ENCODE measurements at places on chromosomes 5 and 9. TPM values are rescaled to one million over a fixed set of nuclear protein-coding genes. Genes with fewer than 3 reads are reported as not detected.

CCL21 gene
- not detected for total RNA-seq

DNA sequence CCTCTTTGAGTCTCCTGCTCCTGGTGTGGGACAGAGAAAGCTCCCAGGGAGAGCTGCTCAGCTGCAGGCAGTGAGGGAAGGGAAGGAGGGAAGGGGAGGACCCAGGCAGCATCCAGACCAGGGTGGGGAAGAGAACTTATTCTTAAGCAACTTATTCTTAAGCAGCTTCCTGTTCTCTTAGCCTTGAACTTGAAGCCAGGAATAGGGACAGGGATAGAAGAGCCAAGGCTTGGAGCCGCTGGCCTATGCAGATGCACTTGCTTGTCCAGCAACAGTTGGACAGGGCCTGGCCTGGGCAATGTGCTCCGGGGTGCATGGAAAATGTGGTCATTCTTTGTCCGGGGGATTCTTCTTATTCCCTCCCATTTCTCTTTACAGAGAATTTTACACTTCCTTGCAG, 31.4 kb upstream of the SPTLC1 start:
- H3K27ac ChIP-seq, result no peak overlapping the region
- no peak for DNase-seq
- H3K27me3 ChIP-seq, result peaks cover 48% of the 10 kb centered on the region
- H3K36me3 ChIP-seq, result no peaks in the 10 kb centered on the region
- H3K4me3 ChIP-seq, result no peak overlapping the region

DNA sequence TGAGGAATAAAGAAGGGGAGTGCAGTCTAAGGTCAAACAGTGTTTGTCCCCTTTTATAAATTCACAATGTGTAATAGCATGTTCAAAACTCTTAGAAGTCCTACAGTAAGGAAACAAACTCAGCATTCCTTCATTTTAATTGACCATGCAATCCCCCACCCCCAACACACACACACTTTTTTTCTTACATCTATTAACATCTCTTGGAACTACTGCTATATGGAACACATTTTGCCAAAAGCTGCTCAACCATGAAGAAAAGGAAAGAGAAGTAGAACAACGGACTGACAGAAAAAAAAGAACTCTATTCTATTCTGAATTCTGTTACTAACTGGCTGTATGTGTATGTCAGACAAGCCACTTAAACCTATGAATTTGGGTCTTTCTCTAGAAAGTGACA, 2.8 kb upstream of the CTNNAL1 start:
- peaks cover 5% of the 10 kb centered on the region for H3K36me3 ChIP-seq
- H3K27me3 ChIP-seq, result no peaks in the 10 kb centered on the region
- H3K4me1 ChIP-seq, result peaks cover 23% of the 10 kb centered on the region
- H3K27ac ChIP-seq, result no peak overlapping the region
- H3K4me3 ChIP-seq, result no peak overlapping the region

DNA sequence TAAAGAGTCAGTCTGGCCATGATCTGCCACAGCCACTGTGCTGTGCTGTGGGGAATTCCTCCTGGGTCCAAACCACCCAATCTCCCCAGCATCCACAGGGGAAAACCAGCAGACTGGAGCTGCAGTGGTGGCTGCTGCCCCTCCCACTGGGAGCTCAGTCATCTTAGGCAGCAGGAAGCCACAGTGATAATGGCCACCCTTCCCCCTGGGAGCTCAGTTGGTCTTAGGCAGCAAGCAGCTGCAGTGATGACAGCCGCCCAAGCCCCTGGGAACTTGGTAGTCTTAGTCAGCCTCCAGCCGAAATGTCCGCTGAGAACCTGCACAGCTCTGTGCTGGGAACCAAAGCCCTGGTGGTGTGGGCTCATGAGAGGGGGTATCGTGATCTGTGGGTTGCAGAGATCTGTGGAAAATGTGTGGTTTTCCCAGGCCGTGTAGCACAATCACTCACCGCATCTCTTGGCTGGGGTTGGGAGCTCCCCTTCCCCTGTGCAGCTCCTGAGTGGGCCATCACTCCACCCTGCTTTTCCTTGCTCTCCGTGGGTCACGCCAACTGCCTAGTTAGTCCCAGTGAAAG, 38.4 kb upstream of the SMIM15 start:
- H3K27ac ChIP-seq, result no peak overlapping the region
- no peak overlapping the region for H3K4me3 ChIP-seq
- H3K36me3 ChIP-seq, result peaks cover 21% of the 10 kb centered on the region
- peaks cover 55% of the 10 kb centered on the region for H3K27me3 ChIP-seq
- no peak for DNase-seq

NSA2 gene
- 62.4 TPM for total RNA-seq

MSMP gene
- not detected for total RNA-seq

- no peak overlapping the region for H3K4me3 ChIP-seq
- no peaks in the 10 kb centered on the region for H3K36me3 ChIP-seq
- H3K4me1 ChIP-seq, result no peaks in the 10 kb centered on the region
- peaks cover 14% of the 10 kb centered on the region for H3K27me3 ChIP-seq
These were observed 69.0 kb upstream of the GGTA1 start for GRCh38 chr9:121568343-121569265.

DNA sequence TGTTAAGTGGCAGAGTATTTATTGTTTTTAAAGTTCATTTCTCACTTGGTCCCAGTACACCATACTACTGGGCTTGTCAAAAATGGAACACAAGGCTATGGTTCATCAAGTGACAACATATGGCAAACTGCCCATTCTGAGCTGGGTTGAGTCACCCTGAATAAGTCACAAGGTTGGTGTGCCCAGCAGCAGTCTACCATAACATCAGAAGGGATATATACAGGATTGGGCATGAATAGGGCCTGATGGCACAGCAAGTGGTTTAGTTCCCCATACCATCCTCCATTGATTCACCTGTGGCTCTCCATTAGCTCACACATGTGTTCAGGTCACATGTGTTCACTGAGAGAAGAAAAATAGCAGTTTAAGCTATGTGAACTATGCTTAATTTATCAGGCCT, 249.8 kb upstream of the PRDM9 start:
- no peaks in the 10 kb centered on the region for H3K36me3 ChIP-seq
- H3K27ac ChIP-seq, result no peak overlapping the region
- H3K27me3 ChIP-seq, result no peaks in the 10 kb centered on the region

- no peak for DNase-seq
- no peaks in the 10 kb centered on the region for H3K36me3 ChIP-seq
- H3K4me1 ChIP-seq, result no peaks in the 10 kb centered on the region
- no peak overlapping the region for H3K27ac ChIP-seq
- no peak overlapping the region for H3K4me3 ChIP-seq
These were observed 47.5 kb upstream of the PPARGC1B start for GRCh38 chr5:149682532-149683075.

- H3K27me3 ChIP-seq, result no peaks in the 10 kb centered on the region
- H3K4me3 ChIP-seq, result no peak overlapping the region
- no peak for DNase-seq
- no peak overlapping the region for H3K27ac ChIP-seq
- no peaks in the 10 kb centered on the region for H3K36me3 ChIP-seq
These were observed 65.0 kb downstream of the PKD2L2 start for GRCh38 chr5:137954131-137954879.

DNA sequence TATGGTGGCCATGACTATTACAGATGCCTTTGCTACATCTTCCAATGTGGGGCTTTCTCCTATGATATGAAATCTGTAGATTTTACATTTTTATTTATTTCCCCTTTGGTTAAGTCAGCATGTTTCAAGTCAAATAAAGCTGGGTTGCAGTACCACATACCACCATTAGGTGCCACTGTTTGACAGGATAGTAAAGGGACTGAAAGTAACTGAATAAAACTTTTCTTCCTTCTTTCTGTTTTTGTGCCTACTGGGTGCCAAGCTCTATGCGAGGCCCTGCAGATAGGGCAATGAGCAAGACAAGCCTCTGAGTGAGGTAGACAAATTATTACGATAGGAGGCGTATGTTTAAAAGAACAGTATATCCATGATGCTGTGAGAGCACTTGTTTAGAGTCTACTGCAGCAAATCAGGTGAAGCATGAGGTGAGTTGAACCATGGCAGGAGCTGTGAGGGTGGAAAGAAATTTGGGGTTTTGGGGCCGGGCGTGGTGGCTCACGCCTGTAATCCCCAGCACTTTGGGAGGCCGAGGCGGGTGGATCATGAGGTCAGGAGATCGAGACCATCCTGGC, 64.8 kb downstream of the GDNF start:
- H3K4me1 ChIP-seq, result no peaks in the 10 kb centered on the region
- H3K36me3 ChIP-seq, result peaks cover 6% of the 10 kb centered on the region
- no peak overlapping the region for H3K27ac ChIP-seq

DNA sequence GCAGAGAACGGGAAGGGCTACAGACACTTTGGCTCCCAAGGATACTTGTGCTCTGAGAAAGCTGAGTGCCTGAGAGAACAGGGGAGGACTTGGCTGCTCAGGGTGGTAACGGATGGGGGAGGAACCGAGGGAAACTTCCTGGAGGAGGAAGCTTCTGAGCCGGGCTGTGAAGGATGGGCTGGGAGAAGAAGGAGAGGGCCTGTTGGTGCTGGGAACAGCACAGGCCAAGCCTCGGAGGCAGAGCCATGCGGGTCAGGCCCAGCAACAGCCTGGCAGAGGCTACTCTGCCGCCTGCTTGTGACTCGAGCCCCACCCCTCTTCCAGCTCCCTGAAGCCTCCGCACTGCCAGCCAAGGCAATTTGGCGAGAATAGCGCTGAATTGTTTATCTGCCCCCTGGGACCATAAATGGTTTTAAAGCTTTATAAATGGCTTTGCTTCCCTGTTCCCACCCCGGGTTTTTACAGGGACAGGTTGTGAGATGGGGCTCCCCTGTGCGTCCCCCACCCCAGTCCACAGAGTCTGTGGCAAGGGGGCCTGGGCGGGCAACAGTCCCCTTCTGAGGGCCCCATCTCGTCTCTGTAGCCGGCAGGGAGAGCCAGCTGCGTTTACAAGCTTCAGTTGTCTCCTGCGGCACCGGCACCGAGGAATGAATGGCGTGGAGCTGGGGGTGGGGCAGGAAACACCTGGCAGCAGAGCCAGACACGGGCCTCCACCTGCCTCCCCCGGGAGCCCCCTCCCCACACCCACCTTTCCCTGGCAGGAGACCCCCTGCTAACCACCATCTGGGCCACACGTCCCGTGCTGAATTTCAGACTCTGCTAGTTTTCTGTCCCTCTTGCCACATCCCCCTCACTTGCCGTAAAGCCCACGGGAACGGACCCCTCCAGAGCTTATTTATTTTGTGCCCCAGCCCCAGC, 24.4 kb downstream of the FAM163B start:
- no peak for DNase-seq
- H3K36me3 ChIP-seq, result peaks cover 2% of the 10 kb centered on the region
- peaks cover 54% of the 10 kb centered on the region for H3K27me3 ChIP-seq
- no peak overlapping the region for H3K4me3 ChIP-seq

Measured in activated T-cell treated with anti-CD3 and anti-CD28 coated beads, Interleukin-2, amount 50 U/mL, for 72 hours (primary cell).